ENCODE measurements at places on chromosomes 2 and 18. TPM values are rescaled to one million over a fixed set of nuclear protein-coding genes. Genes with fewer than 3 reads are reported as not detected.
A peak's percentile ranks its signal among the peaks of the same experiment; 100 is the strongest.

DNA sequence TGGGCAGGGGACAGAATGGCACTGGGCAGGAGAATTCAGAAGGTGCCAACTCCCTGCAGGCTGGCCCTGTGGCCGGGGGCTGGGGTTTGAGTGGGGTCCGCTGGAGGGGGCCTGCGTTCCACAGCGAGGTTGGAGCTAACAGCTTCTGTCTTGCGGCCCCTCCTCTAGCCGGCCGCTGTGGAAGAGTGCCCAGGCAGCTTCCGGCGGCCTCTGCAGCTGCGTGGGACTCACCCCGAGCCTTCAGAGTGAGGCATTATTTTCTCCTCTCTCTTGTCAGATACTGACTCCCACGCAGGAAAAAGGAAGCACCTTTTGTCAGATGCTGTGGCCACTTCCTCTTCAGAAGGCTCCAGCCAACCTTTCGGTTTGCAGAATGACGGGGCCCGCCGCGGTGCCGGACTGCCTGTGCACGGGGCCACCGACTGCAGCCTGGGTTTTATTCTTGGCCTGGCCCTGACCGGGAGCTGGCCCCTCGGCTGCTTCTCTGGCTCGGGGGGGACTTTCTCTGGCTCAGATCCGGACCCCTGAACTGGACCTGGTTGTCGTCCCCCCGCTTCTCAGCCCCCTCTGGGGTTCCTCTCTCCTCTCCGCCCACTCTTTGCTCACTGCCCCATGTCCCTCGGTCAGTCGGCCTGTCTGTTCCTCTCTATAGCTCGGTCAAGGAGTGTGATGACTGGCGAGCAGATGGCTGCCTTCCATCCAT is 40.1 kb downstream of the ARHGAP25 start:
- peak; percentile 53 for DNase-seq

DNA sequence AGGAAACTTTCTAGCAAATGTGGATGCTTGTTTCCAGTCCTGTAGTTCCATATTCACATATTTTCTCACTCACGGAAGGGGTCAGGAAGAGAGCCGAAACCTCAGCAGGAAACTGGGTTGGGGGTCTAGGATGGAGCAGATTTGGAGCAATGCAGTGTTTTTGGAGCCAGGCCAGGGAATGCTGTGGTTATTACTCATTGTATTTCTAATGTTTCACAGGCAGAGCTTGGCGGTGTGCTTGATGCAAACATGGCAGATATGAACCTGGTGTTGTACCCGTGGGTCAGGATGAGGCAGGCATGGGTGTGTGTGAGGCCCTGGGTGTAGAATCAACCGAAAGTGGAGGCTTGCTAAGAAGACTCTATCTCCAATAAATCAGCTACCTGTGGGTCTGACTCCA is 34.6 kb upstream of the ACKR3 start:
- no peak for DNase-seq

DNA sequence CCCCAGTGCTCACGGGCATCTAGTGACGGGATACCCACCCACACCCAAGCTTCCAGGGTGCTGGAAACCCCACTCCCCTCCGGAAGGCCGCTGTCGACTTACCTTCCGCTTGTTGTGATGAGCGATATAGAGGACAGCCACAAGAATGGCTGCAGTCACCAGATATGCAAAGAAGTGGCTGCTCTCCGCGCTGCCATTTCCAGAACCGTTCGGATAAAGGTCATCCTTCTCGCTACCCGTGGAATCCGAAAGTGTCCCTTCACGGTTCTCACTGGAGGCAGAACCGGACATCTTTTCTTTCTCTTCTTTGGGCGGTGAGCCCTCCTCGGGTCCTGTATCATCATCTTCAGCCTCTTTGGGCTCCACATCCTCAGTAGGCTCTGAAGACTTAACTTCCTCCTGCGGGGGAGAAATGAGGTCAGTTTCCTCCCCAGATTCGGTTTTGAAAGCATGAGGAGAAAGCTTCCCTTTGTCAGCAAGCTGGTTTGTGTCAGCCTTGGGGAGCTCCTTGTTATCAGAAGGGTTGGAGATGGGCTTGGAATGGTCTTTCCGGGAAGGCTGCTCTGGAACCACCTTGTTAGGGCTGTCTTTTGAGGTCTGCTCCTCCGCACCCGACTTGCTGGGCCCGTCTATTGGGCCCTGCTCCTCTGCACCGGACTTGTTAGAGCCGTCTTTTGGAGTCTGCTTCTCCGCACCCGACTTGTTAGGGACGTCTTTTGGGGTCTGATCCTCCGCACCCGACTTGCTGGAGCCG is 1.2 kb downstream of the TGOLN2 start:
- no peak for DNase-seq

DNA sequence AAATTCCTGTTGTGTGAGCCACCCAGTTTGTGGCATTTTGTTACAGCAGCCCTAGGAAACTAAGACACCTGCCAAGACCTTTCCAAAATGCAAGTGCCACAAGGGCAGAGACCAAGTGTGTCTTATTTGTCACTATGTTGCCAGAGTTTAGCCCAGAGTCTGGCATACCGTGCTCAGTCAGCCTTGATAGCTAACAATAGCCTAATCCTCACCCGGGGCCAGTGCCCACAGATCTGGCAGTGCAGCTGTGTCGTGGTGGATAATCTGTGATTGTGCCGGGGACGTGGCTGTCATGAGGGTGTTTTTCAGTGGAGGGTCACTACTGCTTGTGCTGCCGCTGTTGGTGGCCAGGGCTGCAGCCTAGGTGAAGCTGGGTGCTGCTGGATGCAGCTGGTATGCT is 53.5 kb downstream of the MEP1B start:
- DNase-seq, result no peak

GRCh38 chr18:63051928-63052327 is 267.6 kb downstream of the BCL2 start:
- DNase-seq, result no peak

Gene DPYSL5
- polyA plus RNA-seq, result not detected

Gene ACTG2
- 3.7 TPM for polyA plus RNA-seq

Data from muscle of arm (tissue), 14 donors.